ENCODE measurements at places on chromosomes 7 and 10.

DNA sequence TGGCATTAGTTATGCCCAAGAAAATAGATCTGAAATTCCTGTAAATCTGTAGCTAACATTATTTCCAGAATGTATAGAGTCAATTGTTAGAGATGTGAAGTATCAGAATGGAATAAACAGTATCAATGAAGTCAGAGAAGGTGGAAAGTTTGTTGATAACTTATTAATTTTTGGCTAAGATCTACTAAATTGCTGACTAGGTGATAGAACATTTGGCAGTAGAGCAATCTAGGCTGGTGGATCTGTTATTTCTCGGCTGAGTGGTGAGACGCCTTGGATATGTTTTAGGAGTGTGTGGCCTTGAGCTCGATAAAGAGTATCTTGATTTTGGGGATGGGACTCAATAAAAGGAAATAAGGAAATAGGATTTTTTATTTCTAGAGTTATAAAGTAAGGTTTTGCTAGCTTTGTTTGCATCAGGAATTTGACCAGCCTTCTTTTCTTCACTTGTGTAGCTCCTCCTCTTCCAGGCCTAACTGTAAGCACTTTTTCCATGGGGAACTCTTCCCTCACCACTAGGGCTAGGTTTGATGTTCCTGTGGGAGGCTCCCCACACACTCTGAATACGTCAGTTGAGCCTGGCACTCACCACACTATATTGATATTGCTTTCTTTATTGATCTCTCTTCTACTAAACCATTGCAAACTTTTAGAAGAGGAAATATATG lies 86.8 kb upstream of the CSTF2T start:
- no peak for DNase-seq

DNA sequence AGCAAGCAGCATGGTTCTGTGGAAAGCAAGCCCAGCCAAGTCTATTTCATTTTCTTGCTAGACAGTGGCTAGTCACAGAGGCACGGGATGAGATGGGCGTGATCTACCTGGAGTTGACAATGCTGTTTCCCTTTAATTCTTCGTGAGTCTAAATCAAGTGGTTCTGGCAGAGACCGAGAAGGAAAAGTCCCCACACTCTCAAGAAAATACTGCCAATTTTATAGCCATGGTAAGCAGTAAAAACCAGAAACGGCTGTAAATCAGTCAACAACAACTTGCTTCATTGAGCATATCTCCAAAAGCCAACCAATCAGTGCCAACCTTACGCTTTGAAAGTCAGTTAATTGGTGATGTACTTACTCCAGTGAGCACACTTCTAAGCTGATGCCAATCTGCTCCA lies 223.4 kb downstream of the SEC23IP start:
- no peak for DNase-seq

GRCh38 chr10:113027230-113027573 lies 77.2 kb downstream of the TCF7L2 start:
- no peak for DNase-seq

GRCh38 chr7:101823096-101823495 lies 5.7 kb downstream of the CUX1 start:
- DNase-seq, result no peak

DNA sequence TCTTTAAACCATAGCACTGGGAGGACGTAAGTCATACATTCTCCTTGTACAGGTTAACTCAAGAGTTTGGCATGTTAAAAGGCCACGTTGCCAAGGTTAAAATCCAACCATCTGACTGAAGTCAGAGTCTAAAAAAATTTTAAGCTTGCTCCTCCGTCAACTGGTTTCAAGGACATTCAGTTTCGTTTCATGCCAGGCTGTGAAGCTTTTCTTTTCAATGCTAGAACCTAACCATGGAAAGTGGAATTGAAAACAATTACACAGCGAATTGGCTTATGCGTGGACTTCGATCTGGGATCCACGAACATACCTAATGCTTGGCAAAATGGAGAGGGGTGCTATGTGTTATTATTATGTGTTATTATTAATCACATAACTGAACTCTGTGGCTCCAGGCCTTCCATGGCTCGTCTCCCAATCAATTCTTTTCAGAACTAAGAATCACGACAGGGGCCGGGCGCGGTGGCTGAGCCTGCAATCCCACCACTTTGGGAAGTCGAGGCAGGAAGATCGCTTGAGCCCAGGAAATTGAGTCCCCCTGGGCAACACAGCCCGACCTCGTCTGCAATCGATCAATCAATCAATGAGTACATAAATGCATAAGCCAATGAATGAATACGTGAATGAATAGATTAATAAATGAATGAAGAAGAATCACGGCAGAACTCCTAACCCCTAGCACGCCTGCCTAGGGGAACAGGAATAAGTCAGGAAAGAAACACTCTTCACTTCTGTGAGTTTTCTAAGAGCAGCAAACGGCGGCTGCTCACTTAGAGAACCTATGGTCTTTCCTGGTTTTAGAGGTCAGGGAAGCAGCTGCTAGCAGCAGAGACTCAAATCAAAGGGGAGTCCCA lies 733 bp upstream of the ARL5B start:
- peak; percentile 37 for DNase-seq
